ENCODE measurements at places on chromosomes 3 and 15.

DNA sequence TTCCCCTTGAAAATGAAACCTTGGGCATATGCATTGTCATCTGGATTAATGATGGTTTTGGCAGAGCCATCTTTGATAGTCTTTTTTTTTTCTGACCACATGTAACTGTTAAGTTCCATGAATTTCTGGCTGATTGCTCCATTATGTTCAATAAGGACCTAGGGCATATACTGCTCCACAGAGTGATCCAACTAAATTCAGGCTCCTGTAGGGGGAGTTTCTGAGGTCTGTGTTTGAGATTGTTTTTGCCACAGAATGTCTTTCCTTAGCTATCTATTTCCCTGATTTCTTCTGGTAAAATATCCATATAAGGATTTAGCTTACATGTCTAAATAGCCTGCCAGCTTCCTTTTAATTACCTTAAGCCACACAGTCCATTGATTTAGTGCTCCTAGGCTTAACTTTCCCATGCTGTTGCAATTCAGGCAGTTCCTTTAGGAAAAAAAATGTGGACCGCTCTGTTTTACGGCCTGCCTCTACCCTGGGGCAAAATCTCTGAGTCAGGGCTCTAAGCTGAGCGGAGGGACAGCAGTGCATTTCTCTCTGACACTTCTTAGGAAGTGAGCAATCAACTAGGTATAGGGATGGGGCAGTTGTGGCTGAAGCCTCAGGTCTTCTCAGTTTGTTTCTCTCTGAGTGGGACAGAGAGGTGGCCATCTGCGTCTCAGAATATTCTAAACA lies 796.2 kb downstream of the NR2F2 start:
- DNase-seq = peak; percentile 83

DNA sequence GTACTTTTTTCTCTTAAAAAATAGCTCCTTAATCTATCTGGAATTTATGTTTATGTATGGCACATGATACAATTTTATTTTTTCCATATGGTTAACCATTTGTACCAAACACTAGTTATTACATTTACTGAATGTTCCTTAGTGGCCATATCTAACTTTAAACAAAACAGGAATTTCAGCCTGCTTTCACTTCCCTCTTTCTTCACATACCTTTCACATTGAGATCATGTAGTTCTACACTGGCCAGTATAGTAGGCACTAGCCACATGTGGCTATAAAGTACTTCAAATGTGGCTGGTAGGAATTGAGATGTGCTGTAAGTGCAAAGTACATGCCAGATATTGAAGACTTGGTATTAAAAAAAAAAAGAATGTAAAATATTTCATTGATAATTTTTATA lies 4.7 kb upstream of the RYK start:
- DNase-seq = no peak

GRCh38 chr3:30308131-30308530 lies 298.3 kb upstream of the TGFBR2 start:
- no peak for DNase-seq

- no peak for DNase-seq
Measured at GRCh38 chr15:58472221-58472620, 40.4 kb downstream of the LIPC start.

DNA sequence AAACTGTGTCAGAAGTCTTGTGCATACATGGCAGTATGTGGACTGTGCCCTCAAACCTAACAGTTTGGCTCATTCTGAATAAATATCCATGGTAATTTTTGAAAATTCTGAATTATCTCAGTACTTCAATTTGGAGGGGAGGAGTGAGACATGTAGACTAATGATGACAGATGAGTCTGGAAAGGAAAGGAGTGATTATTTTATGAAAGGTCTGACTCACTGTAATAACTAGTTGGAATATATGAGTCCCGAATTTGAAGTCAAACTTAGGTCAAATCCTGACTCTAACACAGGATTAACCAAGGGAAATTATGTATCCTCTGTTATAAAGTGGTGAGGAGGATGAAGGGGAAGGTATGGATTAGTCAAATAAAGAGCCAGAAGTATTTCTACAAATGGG lies 38.6 kb downstream of the SUCNR1 start:
- no peak for DNase-seq
